ENCODE measurements at places on chromosomes 4 and X. TPM values are rescaled to one million over a fixed set of nuclear protein-coding genes. Genes with fewer than 3 reads are reported as not detected.

GRCh38 chr4:141133999-141134995, 1.0 kb upstream of the RNF150 start:
- no peak for DNase-seq

- DNase-seq, result no peak
Observed at GRCh38 chr4:3316146-3316545, 23.3 kb downstream of the RGS12 start.

- DNase-seq, result no peak
Observed at GRCh38 chr4:78004270-78004669, 52.9 kb upstream of the FRAS1 start.

DNA sequence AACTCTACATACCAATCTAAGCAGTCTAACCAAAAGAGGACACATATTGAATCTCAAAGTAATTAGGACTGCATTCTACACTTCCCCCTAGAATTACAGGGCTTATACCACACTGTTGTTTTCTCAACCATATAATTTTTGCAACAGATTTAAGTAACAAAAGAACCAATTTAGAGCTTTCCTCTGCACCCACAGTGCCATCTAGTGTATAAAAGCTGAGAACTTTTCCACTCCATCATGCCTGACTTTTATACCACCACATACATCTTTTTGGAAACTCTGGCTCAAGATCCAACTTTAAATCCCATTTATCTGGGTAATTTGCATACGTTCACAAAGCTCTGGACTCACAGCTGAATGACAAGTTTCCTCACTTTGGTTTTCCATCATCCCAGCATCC, 99.5 kb downstream of the EFHC2 start:
- no peak for DNase-seq

DNA sequence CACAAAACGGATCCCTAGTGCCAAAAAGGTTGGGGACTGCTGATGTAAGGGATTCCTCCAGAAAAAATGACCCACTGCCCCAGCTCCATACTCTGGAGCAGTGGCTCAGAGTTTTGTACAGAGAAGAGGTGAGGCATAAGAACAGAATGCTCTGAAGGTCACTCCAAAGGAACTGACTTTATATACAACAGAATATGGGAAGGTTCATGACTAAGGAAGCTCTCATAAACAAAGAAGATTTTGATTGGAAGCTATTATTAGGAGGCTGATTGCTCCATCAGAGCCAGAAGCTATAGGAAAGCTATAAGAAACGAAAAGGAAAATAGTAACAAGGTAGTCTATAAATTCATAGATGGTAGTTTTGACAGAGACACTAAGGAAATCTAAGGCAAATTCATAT, 203.1 kb downstream of the SLC7A11 start:
- DNase-seq, result no peak

GRCh38 chrX:19017271-19017670, 33.4 kb upstream of the PHKA2 start:
- no peak for DNase-seq

DNA sequence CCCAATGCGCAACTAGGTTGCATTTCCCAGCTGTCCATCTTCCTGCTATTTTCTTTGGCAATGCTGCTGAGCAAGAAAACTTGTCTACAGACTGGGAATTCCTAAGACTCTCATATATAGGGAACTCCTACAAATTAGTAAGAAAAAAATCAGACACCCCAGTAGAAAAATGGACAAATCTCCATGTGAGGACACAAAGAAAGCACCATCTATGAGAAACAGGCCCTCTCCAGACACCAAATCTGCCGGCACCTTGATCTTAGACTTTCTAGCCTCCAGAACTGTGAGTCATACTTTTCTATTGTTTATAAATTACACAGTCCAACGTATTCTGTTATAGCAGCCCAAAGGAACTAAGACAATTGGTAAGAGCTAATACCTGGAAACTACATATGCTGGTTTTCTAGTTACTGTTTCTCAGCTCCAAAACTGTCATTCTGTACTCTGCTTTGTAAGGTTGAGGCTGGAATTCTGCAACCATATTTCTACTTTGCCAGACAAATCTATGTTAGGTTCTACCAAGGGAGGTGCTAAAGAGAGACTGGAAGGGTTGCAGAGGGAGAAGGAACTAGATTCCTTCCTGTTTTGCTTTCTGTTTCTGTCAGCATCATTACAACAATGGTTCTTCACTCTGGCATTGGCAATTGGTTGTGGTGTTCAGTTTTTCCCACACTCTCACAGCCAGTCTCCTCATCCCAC, 35.7 kb upstream of the FAM241A start:
- DNase-seq, result no peak

- no peak for DNase-seq
Observed at GRCh38 chr4:182925855-182926254, 8.7 kb upstream of the DCTD start.

DNA sequence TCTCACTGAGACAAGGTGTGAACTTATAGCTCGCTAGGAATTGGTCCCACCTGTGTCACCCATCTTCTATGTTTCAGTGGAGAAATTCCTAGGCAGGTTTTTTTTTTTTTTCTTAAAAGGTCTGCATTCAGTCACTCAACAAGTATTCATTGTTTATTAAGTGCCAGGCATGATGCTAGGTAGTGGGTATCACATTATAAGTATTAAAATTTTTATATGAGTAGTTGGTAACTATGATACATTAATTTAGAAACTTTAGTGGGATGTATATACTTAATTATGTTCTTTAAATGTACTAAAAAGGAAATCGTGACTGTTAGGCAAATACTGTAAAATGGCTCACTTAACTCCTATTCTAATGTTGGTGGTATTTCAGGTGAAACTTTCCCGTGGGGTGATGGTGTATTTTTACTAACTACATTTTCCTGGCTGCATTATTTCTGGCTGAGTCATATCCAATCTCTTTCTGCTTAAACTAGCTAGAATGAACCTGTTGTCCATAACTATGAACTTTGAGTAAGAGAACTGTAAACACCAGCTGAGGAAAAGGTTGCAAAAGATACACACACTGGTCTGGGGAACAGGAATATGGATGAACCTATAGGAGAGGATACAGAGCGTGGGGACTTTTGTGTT, 49.3 kb upstream of the MED14 start:
- no peak for DNase-seq

DNA sequence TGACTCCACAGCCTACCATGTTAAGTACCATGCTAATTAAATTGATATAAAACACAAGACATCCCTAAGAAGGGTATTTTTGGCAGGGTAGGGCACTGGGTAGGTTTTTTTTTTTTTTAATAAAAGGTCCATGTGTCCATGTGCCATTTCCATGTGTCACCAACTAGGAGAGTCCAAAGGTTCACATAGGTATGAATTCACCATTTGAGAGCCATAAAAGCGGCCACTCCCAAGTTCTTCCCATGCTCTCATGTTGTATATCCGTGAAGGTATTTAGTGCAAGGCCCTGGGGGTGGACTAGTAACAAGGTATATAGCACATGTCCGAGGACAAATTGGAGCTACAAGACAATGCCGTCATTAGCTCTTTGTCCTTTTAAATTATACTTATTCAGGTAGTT, 107.3 kb downstream of the PDE5A start:
- no peak for DNase-seq

DNA sequence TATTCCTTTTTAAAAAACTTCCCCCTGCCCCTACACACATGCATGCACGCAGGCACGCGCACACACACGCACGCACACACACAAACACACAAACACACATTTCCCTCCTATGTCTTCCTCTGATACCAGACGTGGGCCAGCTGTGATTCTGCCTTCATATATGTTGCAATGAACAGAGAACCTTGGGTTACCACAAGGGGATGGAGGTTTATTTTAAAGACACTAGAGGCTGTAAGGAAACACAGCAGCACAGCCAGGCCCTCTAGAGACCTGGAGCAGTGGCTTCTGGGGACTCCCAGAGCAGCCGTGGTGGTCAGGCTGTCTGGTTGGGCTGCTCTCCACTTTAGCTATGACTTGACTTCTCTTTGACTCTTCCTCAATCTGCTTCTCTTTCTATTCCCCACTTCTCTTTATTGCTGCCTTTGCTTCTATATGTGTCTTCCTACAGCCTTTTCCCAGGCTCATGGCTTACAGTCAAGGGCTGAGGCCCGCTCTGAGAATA, 3.2 kb upstream of the TLR10 start:
- no peak for DNase-seq

- DNase-seq, result no peak
Observed at GRCh38 chrX:149491812-149492211, 13.3 kb downstream of the IDS start.

DNA sequence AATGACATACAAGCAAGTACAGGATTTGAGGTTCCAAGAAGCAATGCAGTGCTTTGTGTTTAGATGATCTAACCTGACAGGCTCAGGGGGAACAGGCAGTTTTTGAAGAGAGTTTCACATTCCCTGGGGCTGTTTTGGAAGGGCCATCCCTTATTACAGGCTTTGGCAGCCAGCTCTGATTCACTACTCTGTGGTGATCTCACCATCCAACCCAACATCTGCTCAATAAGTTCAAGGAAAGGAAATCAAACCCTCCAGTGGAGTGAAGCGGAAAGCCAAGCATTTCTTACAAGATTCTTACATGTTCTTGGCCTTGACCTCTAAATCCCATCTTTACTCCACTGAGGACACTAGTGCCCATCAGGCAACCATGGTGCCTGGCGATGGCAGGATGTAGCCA, 7.5 kb downstream of the IDS start:
- no peak for DNase-seq

GRCh38 chr4:148674876-148675275, 232.7 kb upstream of the NR3C2 start:
- DNase-seq, result no peak

- DNase-seq, result no peak
Observed at GRCh38 chr4:71460371-71460770, 121.6 kb downstream of the SLC4A4 start.

- no peak for DNase-seq
Observed at GRCh38 chr4:48543796-48544195, 53.7 kb downstream of the ZAR1 start.

DNA sequence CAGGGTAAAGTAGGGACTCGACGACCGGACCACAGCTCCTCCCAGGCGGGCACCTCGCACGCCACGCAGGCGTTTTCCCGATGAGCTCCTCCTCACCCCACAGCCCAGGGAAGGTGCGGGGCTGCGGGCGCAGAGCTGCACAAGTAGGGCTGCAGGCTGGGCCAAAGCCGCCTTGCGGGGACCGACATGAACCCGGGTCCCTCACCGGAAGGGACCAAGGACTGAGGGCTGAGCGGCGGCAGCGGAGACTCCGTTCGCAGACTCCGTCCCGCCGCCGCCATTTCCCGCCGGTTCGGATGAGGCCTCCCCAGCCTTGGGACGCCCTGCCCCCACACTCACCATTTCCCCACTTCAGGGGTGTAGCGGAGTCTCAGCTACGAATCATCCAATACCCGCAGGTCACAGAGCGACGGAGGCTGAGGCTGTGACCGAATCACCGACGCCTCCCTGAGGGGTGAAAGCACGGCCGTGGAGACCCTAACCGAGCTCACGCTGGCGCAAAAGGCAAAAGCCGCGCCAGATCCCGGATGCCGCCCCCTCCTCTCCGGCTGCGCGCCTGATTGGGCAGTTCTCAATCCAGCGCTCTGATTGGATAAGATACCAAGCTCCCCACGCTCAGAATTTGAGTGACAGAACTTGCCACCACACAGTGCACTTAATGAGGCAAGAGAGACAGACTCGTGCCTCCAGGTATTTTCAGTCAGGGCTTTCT, at the start of gene ZNF732:
ZNF732 (minus strand) TSS at position 506 of the 712 bp plus-strand sequence; CDS start at position 342, 164 bp downstream.
- no peak for DNase-seq

GRCh38 chr4:138189206-138189605, 52.9 kb downstream of the SLC7A11 start:
- no peak for DNase-seq

GRCh38 chr4:186286581-186286980, 20.6 kb downstream of the F11 start:
- no peak for DNase-seq

DNA sequence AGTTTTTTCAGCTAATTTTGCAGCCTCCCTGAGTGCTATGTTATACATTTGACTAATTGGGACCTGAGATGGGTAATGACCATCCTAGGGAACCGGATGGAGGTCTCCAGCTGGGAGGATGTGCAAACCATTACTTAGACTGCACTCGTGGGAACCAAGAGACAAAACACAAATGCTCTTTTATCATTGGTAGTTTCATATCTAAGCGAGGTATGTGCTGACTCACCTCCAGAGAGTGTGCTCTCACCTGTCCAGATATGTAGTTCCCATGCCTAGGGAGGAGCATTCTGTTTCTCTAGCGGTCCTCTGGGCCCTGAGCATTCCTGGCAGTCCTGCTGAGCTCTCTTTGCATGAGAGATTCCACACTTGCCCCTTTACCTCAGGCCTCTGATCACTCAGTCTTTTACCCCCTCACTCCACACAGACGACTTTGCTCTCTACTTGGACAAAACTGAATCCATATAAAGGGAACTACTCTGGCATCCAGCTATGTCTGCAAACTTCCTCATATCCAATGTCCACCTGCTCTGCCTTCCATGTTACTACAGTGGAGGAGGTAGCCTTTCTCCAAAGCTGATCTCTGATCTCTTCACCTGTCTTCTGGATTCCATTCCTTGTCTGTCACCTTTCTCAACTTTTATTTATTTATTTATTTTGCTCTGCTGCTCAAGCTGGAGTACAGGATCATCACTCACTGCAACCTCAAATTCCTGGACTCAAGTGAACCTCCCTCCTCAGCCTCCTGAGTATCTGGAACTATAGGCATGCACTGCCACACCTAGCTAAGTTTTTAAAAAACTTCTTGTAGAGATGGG, 88.4 kb downstream of the LRP2BP start:
- DNase-seq, result no peak

DNA sequence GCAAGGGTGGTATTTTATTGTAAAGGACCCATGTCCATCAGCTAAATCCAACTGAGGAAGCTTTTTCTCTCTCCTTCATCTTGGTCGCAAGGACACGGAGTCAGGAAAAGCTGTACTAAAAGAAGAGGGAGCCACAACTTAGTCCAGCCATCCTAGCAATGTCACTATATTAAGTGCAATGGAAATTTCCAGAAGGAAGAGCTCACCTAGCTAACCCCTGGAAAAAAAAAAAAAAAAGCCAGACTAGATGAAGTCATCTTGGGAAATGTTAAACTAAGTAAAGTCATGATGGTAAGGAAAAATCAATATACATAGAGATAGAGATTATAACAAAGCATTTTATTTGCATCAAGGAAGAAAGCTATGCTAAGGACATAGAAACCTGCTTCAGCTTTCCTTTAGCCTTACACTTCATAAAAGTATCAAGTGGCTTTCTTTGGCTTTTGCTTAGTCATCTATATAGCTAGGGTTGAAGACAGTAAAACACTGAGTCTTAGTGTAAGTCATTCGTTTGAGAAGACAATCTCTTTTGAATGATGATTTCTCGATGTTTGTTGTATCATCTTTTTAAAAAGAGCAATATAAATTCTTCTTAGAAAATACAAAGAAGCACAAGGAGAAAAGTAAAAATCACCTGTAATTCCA, 18.6 kb upstream of the CA5B start:
- no peak for DNase-seq

RNF175 gene
- not detected for total RNA-seq

ADGRG4 gene
- not detected for total RNA-seq

SERPINA7 gene
- not detected for total RNA-seq

GPC3 gene
- total RNA-seq, result 0.39 TPM

UGT2B15 gene
- total RNA-seq, result not detected

EVC2 gene
- 2.2 TPM for total RNA-seq

PKD2 gene
- 9.1 TPM for total RNA-seq

EDA gene
- 2.2 TPM for total RNA-seq

SSX4B gene
- not detected for total RNA-seq

POU4F2 gene
- not detected for total RNA-seq

AKAP14 gene
- not detected for total RNA-seq

HS3ST1 gene
- not detected for total RNA-seq

Data from activated T-cell treated with anti-CD3 and anti-CD28 coated beads, Interleukin-2, amount 50 U/mL, for 72 hours (primary cell).